Caco-2 (cell line): ENCODE measurements at places on chromosomes 12 and 14. TPM values are rescaled to one million over a fixed set of nuclear protein-coding genes. Genes with fewer than 3 reads are reported as not detected.

Gene RFLNA
- 15.4 and 21.1 TPM in 2 replicates for total RNA-seq

Gene HVCN1
- total RNA-seq = 0.23 TPM in 1 of 2 replicates, not detected in the other

Gene IQSEC3
- 0.19 and 0.59 TPM in 2 replicates for total RNA-seq

Gene RASSF9
- total RNA-seq = 0.20 and 0.35 TPM in 2 replicates

Gene ERC1
- 88.4 and 111 TPM in 2 replicates for total RNA-seq

Gene GLT8D2
- 0.49 TPM in 1 of 2 replicates, not detected in the other for total RNA-seq

Gene NFATC4
- 0.84 and 0.88 TPM in 2 replicates for total RNA-seq

Gene SLC17A8
- total RNA-seq = not detected in 2 replicates

Gene SERPINA10
- total RNA-seq = 5.6 and 7.3 TPM in 2 replicates

Gene C14orf39
- total RNA-seq = not detected in 2 replicates

Gene SCFD1
- total RNA-seq = 78.1 and 89.4 TPM in 2 replicates

Gene PGF
- total RNA-seq = 8.9 and 9.1 TPM in 2 replicates

Gene KLRC1
- not detected in 2 replicates for total RNA-seq

Gene EIF2S3B
- 0.73 and 1.1 TPM in 2 replicates for total RNA-seq

Gene BBOF1
- 0.66 and 0.91 TPM in 2 replicates for total RNA-seq

Gene CAPZA3
- total RNA-seq = not detected in 2 replicates

Gene CCDC184
- 1.00 and 1.0 TPM in 2 replicates for total RNA-seq

Gene IAPP
- total RNA-seq = not detected in 2 replicates

Gene MARCHF9
- total RNA-seq = 11.0 and 12.0 TPM in 2 replicates

Gene RNASE3
- total RNA-seq = not detected in 2 replicates

Gene TAS2R19
- total RNA-seq = 4.8 and 5.7 TPM in 2 replicates
